ENCODE measurements at places on chromosomes 13 and 19.

DNA sequence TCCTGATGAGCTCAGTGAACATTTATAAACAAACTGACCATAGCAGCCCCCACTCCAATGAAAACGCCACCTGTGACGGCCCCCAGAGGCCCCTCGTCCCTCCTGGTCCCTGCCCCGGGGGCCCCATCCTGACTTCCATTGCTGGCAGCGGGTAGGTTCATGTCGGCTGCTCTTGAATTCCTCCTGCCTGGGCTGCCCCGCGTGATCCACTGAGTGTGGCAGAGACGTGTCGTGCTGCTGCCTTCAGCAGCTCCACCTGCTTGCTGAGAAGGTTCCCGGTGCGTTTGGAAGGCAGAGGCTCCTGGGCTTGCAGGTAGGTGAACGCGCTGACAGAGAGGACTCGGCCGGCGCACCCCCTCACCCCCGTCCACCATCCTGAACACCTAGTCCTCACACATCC is 11.6 kb downstream of the C2CD4C start:
- DNase-seq = no peak

DNA sequence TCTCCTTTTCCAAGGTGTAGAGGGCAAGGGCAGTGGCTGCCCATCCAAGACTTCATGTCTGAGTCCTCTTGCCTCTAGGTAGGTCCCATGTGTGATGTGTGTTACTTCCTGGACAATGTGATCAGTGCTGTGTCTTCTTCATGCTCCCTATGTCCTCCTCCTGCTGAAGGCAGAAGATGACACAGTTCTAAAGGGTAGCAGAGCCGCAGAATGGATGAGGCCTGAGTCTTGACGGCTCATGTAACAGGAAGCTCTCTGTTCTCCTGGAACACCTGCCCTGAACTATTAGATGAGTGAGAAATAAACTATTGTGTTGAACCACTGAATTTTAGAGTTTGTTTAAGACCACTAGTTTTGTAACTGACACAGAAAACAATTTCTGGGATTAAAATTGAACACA is 165.9 kb downstream of the NDFIP2 start:
- no peak for DNase-seq

- peak; percentile 62 for DNase-seq
Observed at GRCh38 chr13:98405107-98405571, 171.8 kb downstream of the STK24 start.

DNA sequence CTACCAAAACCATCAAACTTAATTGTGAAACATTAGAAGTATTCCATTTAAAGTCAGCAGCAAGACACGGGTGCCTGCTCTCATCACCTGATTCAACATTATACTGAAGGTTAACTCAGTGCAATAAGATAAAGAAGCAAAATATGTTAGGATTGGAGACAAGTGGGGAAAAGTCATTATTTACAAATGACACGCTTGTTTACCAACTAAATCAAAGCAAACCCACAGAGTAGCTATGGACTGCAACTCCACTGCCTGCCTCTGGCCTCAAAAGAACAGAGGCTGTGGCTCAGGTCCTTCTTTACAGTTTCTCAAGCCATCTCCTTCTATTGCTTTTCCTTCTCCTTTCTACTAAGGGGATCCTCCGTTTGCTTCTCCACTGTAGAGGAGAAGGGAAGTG is 21.0 kb upstream of the ATP12A start:
- no peak for DNase-seq

- no peak for DNase-seq
Observed at GRCh38 chr19:17680230-17680722, 7.9 kb downstream of the UNC13A start.

DNA sequence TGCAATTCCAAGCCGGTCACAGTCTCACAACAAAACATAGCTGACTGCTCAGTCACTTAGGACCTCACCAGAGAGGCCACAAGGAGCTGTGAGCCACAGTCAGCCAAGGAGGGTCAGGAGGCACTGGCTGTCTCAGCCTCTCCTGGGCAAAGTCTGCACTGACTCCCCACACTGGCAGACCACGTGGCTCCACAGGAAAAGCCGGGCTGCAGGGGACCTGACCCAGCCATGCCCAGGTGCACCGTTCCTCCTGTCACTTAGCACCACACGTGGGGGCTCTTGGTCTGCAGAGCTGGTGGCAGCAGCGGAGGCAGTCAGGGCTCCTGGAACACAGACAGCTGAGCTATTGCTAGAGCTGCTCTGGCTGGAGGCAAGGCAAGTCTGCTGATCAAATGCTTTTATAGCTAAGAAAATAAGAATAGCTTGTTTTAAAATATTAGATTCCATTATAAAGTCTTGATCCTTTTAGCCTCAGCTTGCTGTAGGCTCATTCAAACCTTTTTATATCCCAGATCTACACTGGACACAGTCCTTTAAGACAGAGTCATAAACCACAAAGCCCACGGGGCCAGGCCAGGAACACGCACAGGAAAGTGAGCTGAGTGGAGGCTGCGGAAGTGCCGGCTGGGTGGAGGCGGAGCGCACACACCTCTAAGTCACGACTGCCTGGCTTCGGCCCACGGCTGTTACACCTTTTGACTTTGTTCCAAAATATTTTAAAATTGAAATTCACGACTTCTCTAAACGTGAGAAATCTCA is 744.1 kb downstream of the UQCRFS1 start:
- no peak for DNase-seq

DNA sequence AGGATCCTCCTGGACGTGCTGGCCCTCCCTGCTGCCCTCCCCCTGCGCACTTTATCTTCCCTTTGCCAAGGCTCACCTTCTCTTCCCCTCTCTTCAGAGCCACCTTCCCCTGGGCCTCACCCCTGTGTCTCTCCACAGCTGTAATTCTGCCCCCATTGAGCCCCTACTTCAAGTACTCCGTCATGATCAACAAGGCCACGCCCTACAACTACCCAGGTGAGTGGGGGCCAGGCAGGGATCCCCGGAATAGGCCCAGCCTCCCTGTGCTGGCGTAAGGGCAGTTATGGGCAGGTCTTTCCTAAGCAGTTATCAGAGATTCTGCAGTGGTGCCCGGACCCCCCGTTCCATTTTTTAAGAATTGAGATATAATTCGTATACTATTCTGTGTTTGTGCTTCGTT is 3.1 kb downstream of the NDUFA3 start:
- DNase-seq = no peak

GRCh38 chr13:88648598-88649373 is 977.6 kb downstream of the SLITRK5 start:
- DNase-seq = no peak

DNA sequence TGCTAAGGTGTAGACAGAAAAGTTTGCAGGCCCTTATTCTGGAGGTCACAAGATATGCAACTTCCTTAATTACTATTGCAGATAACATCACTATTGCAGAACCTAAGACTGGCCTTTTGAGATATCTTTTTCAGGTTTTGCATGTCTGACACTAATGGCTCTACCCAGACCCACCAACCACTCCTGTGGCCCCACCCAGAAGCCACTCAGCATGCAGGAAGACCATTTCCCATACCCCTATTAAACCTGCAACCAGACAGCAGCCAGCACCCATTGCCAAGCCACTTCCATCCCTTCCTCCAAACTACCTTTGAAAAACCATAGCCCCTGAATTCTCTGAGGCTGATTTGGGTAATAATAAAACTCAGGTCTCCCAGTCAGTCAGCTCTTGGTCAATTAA is 297.6 kb downstream of the SLITRK6 start:
- no peak for DNase-seq

GRCh38 chr19:13530720-13531119 is 24.4 kb upstream of the CACNA1A start:
- DNase-seq = no peak

- DNase-seq = no peak
Observed at GRCh38 chr13:112053167-112053743, 13.7 kb upstream of the SOX1 start.

DNA sequence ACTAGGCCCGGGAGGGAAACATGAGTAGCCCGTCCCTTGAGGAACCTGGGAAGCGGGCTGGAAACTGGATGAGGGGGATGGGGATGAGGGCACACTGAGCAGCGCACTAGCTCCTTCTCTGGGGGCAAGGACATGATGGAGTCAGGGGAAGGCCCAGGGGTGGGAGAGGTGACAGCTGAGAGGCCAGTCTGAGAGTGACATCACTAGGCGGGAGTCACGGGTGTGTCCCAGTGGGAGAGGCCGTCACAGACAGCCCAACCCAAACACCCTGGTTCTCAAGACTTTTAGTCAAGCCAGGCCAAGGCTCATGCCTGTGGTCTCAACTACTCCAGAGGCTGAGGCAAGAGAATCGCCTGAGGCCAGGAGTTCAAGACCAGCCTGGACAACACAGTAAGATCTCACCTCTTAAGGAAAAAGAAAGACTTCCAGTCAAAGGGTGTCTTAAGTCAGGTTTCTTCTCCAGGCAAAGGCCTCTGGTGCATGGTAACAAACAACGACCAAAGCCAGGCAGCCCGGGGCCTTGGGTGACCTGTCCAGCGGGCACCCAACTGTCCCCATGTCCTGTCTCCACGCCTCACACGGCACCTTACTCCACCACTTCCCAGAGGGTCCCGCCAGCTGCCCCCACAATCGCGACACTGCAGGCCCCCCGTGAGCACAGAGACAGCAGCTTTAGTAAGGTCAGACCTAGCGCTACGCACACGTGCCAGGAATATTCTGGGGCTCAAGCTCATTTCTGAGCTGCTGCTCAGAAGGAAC is 25.5 kb upstream of the TIMM44 start:
- no peak for DNase-seq

- no peak for DNase-seq
Observed at GRCh38 chr13:44274771-44275205, 98.8 kb upstream of the SERP2 start.

All from dorsolateral prefrontal cortex (tissue), 122 donors.